ENCODE measurements at places on chromosomes 11 and 22. TPM values are rescaled to one million over a fixed set of nuclear protein-coding genes. Genes with fewer than 3 reads are reported as not detected.

YPEL1 gene
- 4.7 TPM for total RNA-seq

KRTAP5-10 gene
- not detected for total RNA-seq

TRPC6 gene
- 0.26 TPM for total RNA-seq

PRAME gene
- not detected for total RNA-seq

TRAPPC4 gene
- total RNA-seq = 36.2 TPM

RAG2 gene
- total RNA-seq = not detected

LDLRAD3 gene
- 3.0 TPM for total RNA-seq

FAM181B gene
- 8.4 TPM for total RNA-seq

CENPM gene
- total RNA-seq = not detected

GRCh38 chr11:20031155-20032001 is 128.9 kb downstream of the DBX1 start:
- DNase-seq = no peak

- no peak for DNase-seq
Observed at GRCh38 chr11:130144141-130144540, 15.4 kb upstream of the ST14 start.

GRCh38 chr22:27203276-27203660 is 545.9 kb downstream of the MIAT start:
- DNase-seq = no peak

GRCh38 chr22:45304971-45305370 is 4.8 kb upstream of the FAM118A start:
- DNase-seq = no peak

- no peak for DNase-seq
Observed at GRCh38 chr22:26665813-26666231, 8.4 kb downstream of the MIAT start.

DNA sequence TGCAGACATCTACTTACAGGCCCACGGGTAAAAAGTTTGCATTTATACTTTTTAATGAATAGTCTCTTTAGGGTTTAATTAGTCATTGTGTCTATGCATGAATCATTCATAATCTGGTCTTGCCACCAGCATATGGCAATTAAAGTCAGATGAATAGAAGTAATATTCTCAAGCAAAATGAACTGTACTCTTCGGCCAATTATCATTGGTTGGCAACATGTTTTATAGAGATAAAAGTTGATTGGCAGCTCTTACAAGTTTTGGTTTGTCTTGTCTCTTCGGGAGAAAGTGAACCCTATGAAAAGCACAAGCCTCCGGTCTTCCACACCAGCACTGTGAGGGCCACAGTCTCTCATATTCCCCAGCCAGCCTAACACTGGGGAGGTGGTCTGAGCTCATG is 97.8 kb downstream of the OSBP2 start:
- no peak for DNase-seq

DNA sequence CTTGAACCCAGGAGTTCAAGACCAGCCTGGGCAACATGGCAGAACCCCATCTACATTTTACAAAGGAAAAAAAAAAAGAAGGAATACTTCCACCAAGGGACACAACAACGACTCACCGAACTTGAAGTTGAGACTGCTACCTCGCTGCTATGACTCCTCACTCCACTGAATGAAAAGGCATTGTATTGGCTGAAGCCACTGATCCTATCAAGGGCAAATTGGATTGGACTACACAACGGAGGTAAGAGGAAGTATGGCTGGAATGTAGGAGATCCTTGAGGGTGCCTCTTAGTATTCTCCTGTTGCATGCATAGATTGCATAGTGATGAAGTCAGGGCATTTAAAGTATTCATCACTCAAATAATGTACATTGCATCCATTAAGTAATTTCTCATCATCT is 97.9 kb downstream of the CWF19L2 start:
- DNase-seq = no peak

DNA sequence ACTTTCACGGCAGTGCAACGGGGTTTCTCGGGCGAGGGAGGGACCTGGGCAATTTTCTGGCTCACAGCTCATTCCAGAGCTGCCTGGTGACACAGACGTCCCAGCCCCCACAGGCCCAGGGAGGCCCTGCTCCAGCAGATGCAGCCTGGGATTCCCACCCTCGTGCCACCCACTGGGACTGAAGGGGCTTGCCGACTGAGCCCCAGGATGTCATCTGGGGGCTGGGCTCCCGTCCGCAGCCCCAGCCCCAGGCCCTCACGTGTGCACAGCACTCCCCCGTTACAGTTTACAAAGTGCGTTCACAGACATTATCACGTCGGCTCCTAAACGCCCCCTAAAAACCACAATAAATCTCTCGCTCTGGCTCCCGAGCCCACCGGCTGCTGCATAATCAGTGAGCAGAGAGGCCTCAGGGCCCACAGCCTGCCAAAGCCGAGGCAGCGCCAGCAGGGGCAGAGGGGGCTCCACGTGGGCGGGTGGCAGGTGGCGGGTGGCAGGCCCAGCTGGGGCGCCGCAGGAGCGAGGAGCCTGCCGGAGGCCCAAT is 76.9 kb upstream of the TCF20 start:
- no peak for DNase-seq

DNA sequence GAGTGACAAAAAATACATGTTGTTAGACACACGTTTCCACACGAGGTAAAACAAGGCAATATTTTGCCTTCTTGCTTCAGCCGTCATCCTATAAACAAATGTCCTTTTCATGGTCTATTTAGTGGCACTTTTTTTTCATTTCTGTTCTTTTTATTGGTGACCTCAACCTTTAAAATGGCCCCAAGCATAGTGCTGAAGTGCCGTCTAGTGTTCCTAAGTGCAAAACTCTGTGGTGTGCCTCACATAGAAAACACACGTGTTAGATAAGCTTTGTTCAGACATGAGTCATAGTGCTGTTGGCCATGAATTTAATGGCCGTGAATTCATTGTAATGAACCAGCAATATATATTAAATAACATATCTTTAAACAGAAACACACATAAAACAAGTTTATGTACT is 15.6 kb downstream of the OVCH2 start:
- no peak for DNase-seq

GRCh38 chr11:72668629-72669347 is 5.4 kb downstream of the PDE2A start:
- no peak for DNase-seq

DNA sequence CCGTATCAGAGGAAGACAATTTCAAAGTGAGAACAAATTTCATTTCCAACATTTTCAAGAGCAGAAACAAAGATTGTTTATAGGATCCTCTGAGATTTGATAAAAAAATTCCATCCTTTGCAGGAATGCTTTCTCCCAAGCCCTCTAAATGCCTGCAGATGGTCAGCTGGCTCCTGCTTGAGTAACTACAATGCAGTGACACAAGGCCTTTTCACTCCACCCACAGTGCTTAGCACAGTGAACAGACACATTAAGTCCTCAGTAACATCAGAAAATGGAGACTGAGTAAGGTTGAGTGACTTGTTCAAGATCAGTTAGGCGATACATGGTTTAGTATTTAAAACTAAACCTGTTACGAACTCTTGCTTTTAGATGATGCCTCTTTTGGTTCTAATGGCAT is 527.1 kb upstream of the CCDC90B start:
- no peak for DNase-seq

GRCh38 chr22:44371741-44372525 is 59.2 kb upstream of the SHISAL1 start:
- DNase-seq = no peak

GRCh38 chr11:76734456-76735420 is 48.4 kb upstream of the TSKU start:
- DNase-seq = no peak

DNA sequence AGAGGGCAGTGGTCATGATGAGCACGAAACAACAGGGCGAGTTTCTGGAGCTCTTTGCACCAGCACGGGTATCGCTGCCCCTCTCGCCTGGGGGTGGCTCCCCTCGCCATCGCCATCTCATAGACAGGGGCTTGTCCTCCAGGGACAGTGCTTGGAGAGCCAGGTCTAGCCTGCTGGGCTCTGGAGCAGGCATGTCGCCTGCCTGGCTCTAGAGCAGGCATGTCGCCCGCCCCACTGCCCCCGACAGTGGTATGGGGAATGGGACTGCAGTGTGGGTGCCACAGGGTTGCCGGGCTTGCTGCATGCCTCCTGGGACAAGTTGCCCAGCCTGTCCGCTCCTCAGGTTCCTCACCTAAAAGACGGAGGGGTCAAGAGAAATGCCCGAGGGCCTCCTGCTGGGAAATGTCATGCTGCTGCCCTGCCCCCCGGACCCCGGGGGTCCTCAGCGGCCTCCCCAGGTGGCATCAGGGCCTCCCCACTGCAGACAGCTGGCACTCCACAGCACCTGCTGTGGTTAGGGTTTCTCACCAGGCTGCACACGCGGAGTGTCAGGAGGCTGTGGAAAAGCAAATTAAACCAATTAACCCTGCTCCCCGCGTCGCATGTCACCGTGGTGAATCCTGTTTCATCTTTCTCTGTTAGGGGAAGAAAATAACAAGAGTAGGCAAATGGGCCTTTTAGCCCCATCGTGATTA is 403.0 kb downstream of the TBC1D22A start:
- peak; percentile 36 for DNase-seq

DNA sequence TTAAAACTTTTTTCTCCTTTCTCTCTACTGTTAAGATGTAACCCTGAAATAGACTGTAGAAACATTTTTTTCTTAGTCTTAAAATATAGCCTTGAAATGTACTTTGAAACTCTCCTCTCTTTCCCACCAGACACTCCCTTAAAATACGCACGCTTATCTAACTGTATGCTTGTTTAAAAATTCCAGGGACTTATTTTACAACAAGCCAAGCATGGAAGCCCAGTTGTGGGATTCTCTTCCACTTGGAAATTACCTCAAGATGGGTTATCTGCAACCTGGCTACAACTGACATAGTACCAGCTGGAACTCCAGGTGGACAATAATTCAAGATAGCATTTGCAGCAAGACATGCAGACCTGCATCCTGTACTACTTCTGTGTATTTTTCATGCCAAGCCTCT is 12.1 kb upstream of the CHORDC1 start:
- DNase-seq = no peak

GRCh38 chr11:69538854-69539253 is 57.4 kb downstream of the LINC01488 start:
- DNase-seq = no peak

DNA sequence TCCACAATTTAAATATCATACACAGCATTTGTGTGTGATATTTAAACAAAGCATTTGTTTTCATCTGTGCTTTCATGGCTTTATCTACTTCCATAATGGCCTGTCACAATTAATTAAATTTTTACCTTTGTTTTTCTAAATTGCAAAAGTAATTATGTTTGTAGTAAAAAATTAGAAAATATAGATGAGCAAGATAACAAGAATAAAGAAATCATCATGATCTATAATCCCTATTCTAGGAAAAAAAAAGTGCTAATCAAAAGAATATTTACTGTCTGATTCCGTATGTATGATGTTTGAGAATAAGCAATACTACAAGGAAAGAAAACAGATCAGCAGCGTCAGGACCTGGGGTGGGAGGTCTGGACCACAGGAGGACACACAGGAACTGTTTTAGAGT is 149.9 kb downstream of the NCAM1 start:
- no peak for DNase-seq

GRCh38 chr11:16494918-16495691 is 138.8 kb upstream of the SOX6 start:
- DNase-seq = no peak
